ENCODE measurements at places on chromosomes 13 and 19. TPM values are rescaled to one million over a fixed set of nuclear protein-coding genes. Genes with fewer than 3 reads are reported as not detected.
A peak's percentile ranks its signal among the peaks of the same experiment; 100 is the strongest.

The ZIK1 gene
- total RNA-seq, result 8.7 TPM

The ZNF490 gene
- 8.2 TPM for total RNA-seq

The ZNF99 gene
- not detected for total RNA-seq

The SPRY2 gene
- 56.2 TPM for total RNA-seq

The NXNL1 gene
- not detected for total RNA-seq

GRCh38 chr13:53198017-53198416, 169.4 kb downstream of the OLFM4 start:
- DNase-seq, result no peak

DNA sequence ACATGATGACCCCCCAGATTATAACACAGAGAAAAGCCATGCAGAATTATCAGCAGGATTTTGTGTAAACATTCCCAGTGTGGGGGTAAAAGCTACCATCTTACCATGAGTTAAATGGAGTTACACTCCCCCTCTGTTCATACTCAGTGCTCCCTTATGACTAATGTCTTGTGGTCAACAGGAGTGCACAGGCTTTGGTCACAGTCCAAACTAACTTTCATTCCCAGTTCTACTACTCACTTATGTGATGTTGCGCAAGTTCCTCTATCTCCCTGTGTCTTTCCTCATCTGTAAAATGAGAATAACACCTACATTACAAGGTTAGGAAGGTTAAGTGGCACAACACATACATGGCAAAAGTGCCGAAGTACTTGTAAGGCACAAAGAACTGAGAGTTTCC, 277.9 kb downstream of the RBM26 start:
- peak; percentile 68 for DNase-seq

DNA sequence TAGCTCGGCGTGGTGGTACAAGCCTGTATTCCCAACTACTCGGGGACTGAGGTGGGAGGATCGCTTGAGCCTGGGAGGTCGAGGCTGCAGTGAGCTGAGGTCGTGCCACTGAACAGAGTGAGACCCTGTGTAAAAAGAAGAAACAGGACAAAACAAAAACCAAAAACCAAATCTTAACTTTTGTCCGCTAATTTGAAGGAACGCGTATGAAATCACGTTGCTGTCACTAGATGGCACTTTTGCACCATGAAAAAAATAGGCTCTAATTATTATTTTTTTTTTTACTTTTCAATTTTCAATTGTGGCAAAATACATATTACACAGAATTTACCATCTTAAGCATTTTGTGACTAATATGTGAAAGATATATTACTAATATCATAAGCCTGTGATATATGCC, 17.6 kb upstream of the ZNF835 start:
- no peak for DNase-seq

DNA sequence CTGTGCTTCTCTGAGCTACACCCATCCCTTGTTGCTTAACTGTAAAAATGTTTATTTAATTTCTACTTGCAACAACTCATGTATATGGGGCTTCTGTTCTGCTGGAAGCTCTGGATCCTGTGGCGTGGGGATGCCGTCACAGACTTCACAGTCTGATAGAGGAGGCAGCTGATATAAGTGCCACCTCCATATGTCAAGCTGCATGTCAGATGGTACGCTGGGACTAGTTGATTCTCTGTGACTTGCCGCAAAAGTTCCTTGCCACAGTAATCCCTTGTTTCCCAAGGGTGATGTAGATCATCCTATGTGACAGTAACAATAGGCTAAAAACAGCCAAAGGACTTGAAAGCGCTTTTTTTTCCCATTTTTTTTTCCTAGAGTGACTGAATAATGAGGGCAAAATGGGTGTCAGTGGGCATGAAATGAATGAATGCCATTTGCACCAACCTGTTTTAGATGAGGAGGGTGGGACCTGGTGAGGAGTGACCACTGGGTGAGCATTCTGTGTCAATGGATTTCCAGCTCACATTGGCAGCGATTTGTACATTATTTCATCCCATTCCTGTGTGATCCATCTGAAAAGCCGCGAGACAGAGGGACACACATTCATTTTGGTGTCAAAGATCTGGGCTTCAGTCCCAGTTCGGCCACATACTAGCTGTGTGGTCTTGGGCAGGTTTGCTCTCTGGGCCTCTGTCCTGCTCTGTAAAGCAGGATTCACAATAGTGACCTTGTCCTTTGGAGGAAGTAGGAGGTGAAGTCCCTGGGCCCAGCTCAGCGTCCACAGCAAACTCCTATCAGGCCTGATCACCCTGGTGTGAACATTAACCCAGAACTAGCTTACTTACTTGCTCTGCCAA, 88.9 kb upstream of the RNF113B start:
- peak; percentile 72 for DNase-seq

DNA sequence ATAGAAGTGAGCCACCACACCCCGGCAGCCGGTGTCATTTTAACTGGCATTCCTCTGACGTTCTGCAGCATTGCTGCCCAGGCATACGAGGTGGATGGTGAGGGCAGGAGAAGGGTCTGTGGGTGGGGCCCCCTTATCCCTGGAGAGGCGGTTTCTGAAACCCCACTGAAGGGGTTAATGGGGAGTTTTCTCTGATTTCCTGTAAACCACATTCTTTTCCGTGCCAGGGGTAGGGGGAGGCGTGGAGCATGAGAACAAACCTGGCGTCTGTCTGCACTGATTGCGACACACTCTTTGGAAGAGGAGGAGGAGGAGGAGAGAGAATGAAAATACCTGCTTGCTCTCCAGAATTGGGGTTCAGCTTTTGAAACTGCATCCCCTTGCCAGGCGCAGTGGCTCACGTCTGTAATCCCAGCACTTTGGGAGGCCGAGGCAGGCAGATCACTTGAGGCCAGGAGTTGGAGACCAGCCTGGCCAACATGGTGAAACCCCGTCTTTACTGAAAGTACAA, 2.7 kb upstream of the C3 start:
- peak; percentile 39 for DNase-seq

The BEST2 gene
- not detected for total RNA-seq

The CCNA1 gene
- total RNA-seq, result 0.91 TPM

GRCh38 chr19:16600824-16601223, 27.2 kb downstream of the MED26 start:
- DNase-seq, result no peak

The FGF22 gene
- total RNA-seq, result not detected

The FCAR gene
- not detected for total RNA-seq

GRCh38 chr13:24254146-24254841, 55.1 kb upstream of the C1QTNF9 start:
- DNase-seq, result no peak

The UBE2L5 gene
- not detected for total RNA-seq

DNA sequence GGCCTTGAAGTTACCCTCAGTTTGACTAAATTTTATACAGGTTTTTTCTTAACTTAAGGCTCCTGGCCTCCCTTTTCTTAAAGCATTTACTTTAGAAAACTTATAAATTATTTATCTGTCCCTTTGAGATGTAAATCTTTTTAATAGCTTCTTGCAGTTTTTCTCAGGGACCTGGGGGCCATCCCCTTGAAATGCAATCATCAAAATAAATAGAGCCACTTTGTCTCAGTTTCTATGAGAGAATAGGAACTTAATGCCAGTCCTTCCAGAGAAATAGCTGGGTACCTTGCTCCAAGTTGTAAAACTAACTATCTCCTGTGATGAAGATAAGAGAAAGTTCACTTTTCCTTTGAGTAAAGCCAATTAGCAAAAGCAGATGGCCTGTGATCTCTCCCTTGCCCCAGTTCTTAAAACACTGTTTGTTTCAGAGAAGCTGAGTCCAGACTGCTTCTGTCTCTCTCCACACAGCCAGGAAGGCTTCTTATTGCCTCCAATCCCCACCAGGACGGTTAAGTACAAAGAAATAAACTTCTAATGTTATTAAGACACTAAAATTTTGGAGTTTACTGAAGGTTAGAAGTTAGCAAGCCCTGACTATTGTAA, 913.1 kb downstream of the OLFM4 start:
- no peak for DNase-seq

GRCh38 chr13:40480012-40480914, 186.2 kb downstream of the FOXO1 start:
- DNase-seq, result peak; percentile 14

DNA sequence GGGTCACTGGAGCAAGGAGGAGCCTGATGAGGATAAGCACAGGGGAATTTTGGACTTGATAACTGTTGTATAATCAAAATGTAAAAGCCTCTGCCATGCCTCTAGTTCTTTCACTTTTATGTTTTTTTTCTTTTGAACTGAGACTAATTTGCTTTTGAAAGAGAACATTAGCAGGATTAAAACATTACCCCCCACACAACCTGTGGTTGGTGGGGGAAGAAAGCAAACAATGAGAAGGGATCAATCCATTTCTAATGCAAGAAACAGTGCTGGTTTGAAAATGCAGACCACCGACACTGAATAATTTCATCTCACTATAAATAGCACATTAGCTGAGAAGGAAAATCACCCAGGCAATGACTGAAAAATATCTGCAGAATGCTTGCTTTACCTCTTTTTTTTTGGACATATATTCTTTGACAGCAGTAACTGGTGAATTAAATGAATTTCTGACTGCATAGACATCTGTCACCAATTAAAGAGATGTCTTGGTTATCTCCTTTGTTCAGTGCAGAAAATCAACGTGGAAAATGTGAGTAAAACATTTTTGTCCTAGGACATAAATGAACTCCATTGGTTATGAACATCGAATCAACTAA, 48.6 kb upstream of the TRPC4 start:
- no peak for DNase-seq

- DNase-seq, result no peak
Observed at GRCh38 chr19:34049944-34050343, 122.4 kb upstream of the LSM14A start.

GRCh38 chr13:106232681-106233080, 302.8 kb downstream of the EFNB2 start:
- no peak for DNase-seq

GRCh38 chr19:873084-873483, 13.6 kb downstream of the CFD start:
- DNase-seq, result peak; percentile 38

DNA sequence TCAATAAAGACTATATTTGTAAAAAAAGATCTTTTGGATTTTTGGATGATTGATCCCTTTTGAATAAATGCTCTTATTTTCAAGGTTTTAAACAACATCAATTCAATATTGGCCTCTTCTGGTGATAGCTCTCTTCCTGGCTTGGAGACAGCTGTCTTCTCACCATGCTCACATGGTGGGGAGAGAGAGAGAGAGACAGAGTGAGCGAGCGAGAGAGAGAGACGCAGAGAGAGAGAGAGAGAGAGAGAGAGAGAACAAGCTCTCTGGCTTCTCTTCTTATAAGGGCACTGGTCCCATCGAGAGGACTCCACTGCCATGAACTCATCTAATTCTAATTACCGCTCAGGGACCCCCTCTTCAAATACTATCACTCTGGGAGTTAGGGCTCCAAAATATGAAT, 32.1 kb upstream of the FARP1 start:
- DNase-seq, result no peak

The VSTM2B gene
- total RNA-seq, result not detected

DNA sequence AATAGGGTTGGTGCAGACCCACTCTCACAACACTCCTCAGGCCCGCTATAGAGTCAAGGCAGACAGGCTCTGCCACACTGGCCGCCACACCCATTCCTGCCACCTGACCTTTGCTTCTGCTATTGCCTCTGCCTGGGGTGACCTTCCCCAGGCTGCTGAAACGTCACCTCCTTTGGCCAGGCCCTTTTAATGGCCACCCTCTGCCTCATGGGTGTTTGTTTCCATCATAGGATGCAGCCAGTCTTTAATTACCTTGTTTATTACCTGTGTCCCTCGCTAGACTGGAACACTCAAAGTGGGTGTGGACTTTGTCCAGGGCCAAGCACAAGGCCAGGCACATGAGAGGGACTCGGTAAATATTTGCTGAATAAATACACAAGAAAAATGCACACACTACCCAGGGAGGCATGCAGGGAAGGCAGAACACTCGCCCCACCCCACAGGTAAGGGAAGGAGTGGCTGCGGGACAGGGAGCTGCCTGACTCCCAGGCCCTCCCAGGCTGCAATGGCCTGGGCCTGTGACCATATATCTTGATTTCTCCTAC, 3.2 kb downstream of the LSM4 start:
- DNase-seq, result no peak

DNA sequence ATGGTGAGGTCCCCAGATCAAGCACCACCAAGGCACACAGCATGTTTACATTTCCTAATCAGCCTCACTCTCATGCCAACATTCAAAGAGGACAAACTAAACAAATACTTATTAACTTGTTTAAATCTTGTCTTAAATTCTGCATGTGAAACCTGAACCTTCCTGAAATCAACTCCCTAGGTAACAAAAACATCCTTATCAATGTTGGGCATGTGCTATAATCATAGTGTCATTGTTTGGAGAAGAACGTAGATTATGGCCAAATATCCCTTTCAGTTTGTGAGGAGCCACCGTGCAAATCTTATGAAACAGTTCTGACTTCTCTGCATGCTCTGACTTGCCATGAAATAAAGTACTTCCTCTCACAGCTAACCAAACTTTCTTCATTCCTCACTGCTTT, 123.8 kb downstream of the NDFIP2 start:
- no peak for DNase-seq

DNA sequence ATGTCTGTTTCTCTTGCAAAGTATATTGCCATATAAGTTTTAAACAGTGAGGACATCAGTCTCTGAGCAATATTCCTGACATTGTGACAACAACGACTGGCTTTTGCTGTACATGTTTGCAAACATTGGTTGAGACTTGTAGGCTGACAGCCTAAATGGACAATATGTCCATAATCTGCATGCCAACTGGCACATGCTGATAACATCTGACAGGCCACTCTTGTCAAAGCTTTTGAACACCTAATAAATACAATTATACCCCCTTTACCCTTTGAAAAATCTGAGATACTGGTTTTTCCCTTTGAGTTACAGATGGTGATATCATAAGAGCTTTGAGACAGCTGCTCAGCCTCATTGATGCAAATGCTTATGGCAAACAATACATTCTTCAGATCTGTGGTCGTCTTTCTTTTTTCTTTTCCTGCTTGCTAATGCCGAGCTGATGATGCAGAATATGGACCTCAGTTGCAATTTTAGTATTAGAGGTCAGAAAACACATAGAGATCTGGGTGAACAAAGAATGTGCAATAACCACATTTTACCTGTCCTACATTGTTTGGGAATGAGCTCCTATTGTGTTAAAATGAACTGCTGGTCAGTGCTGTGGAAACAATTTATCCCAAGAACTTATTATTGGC, 114.9 kb downstream of the RFC3 start:
- DNase-seq, result peak; percentile 75

GRCh38 chr13:43596006-43596405, 190.8 kb downstream of the ENOX1 start:
- no peak for DNase-seq

- DNase-seq, result no peak
Observed at GRCh38 chr19:47096100-47096704, 17.4 kb downstream of the ZC3H4 start.

GRCh38 chr13:110067355-110068175, 239.4 kb downstream of the COL4A1 start:
- DNase-seq, result no peak

The ZNF441 gene
- not detected for total RNA-seq

Data from astrocyte (in vitro differentiated cells and primary cell).